Right ventricle myocardium superior (tissue), 1 donor: ENCODE measurements at places on chromosomes 12 and 14. TPM values are rescaled to one million over a fixed set of nuclear protein-coding genes. Genes with fewer than 3 reads are reported as not detected.

The PRB2 gene
- not detected for total RNA-seq

The RNASE7 gene
- not detected for total RNA-seq

The FLVCR2 gene
- 2.1 TPM for total RNA-seq

DNA sequence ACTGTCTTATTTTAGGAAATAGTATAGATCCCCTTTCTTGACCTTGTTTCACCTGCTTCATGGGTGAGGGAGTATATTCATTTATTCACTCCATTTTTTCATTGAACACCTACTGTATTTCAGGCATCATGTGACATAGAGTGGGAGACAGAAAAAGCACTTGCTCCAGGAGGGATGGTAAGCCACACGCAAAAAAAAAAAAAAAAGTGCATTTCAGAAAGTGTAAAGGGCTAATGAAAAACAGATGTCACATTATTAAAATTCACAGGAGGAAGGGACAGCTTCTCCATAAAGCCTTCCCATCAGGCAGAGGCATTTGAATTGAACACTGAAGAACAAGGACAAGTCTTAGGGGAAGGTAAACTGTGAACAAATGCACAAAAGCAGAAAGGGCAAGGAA, 7.5 kb downstream of the SLC8A3 start:
- DNase-seq: no peak

GRCh38 chr12:76183459-76184186, 99.1 kb upstream of the NAP1L1 start:
- DNase-seq: no peak

- no peak for DNase-seq
Measured at GRCh38 chr12:122309564-122310121, 43.3 kb upstream of the VPS33A start.
